ENCODE measurements at places on chromosomes 12 and 14.

GRCh38 chr12:22082190-22082701, 36.2 kb downstream of the CMAS start:
- DNase-seq, result no peak

- DNase-seq, result no peak
These were observed at the start of gene WIF1 for GRCh38 chr12:65121049-65121955. TSS of gene WIF1 (minus strand) at chr12:65121305. CDS start at chr12:65121191, 114 bp downstream.

- no peak for DNase-seq
These were observed 381.9 kb downstream of the SLC16A7 start for GRCh38 chr12:59977779-59978178.

DNA sequence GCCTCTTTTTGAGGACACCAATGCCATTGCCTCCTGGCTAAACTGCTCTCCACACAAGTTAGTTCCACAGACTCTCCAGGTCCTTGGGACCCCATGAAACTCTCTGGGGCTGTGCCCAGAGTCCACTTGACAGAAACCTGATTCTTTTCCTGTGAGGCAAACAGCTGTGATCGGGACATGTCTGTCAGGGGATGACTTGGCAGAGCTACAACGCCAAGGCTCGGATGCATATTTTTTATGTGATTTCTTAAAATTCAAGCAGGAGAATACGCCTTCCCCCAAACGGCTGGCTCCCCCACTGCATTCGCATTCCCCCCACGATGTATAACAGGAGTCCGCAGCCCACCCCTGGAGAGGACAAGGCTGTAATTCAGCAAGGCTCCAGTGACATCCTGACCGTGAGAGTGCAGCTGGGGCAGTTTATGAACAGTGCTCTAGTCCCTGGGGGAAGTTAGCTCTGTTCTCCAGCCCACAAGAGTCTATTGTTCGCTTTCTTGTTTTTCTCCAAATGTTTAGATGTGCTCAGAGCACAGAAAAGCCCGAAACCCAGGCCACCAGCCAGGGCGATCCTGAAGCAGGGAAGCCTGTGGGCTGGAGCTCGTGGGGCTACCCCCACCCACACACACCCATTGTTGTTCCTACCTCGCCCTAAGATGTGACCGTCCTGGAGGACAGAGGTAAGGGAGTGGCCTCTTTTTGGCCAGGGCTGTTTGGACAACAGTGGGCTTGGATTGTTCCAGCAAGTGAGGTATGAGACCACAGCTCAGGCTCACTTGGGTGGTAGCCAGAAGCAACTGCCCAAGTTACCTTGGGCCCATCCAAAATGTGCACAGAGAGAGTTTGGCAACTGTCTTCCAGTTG, 159.5 kb downstream of the ZFP36L1 start:
- DNase-seq, result no peak

- no peak for DNase-seq
These were observed 227.1 kb upstream of the DDHD1 start for GRCh38 chr14:53380052-53380866.

- DNase-seq, result no peak
These were observed 26.2 kb downstream of the C2CD5 start for GRCh38 chr12:22518060-22518719.

GRCh38 chr14:55047301-55048053, 4.0 kb upstream of the MAPK1IP1L start:
- DNase-seq, result no peak

DNA sequence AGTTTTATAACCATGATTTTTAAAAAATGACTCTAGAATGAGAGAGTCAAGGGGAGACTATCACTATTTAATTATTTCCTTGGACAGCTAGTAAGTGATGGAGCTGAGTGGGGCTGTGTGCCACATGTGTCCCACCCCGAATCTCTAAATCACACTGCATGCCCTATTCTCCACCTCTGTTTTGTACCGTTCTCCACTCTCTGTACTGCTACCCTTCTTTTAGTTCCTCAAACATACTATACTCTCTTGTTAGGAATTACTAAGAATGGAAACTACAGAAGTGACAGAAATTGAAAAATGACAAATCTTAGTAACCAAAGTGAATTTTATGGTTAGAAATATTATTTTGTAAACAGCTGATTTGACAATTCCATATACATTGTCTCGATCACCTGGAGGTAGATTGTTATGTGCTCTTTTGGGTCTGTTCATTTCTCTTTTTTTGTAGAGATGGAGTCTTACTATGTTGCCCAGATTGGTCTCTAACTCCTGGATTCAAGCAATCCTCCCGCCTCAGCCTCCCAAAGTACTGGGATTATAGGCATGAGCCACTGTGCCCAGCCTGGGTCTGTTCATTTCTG, 35.9 kb downstream of the SLC11A2 start:
- DNase-seq, result no peak

- no peak for DNase-seq
These were observed 15.7 kb downstream of the UBE3B start for GRCh38 chr12:109493090-109493489.

GRCh38 chr12:67509666-67510386, 138.7 kb upstream of the DYRK2 start:
- DNase-seq, result no peak

GRCh38 chr12:108689314-108690190, 41.8 kb downstream of the CORO1C start:
- no peak for DNase-seq

DNA sequence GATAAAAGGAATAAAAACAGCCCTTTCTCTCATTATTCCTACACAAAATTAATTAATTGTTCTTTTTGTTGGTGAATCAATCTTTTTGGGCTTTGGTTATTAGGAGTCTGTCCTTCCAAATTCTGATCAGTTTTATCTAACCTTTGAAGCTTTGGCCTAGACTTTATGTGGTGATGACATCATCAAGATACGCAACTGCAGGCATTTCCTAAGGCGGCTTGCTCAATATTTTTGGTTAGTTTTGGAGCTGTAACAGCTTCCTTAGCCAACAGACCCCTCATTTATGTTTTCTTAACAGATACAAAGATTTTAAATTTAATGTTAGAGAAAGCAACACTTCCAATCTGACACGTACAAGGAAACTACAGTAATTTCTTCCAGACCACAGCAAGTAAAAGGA, 87.8 kb upstream of the PDE3A start:
- DNase-seq, result no peak

DNA sequence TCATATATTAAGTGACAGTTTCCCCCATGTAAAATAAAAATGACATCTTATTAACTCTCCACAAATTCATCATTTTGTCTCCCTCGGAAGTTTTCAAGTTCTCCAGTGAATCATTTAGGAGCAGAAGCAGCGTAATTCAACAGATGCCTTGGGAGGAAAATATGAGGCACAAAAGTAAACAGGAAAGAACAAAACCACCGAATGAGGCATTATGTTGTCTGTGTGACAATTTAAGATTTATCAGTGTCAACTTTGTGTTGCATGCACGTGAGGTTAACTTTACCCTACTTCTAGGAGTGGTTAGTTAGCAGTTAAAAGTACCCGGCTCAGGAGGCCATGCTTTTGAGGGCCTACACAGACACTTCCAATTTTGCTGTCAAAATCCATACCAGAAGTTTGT, 258.6 kb downstream of the IPO8 start:
- no peak for DNase-seq

DNA sequence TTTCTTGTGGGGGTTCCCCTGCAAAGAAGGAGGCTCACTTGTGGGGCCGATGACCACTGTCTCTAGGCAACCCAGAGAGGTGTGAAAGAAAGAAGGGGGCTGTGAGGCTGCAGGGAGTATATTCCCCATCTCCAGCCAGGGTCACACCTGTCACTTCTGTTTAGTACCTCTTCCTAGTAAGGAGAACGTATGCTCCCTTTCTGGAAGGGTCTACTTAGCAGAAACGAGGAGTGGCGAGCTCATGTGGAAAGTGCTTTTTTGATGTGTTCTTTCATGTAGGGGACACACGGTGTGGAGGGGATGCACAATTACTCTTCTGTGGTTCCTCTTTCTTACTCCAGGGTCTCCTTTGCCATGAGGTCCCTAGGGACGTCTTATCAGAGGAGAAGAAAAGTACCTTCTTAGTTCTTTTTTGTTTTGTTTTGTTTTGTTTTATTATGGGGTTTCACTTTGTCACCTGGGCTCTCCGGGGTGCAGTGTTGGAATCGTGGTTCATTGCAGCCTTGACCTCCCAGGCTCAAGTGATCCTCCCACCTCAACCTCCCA, 58.3 kb downstream of the PRKCH start:
- DNase-seq, result no peak

- DNase-seq, result no peak
These were observed 128.4 kb downstream of the DAD1 start for GRCh38 chr14:22460461-22461195.

DNA sequence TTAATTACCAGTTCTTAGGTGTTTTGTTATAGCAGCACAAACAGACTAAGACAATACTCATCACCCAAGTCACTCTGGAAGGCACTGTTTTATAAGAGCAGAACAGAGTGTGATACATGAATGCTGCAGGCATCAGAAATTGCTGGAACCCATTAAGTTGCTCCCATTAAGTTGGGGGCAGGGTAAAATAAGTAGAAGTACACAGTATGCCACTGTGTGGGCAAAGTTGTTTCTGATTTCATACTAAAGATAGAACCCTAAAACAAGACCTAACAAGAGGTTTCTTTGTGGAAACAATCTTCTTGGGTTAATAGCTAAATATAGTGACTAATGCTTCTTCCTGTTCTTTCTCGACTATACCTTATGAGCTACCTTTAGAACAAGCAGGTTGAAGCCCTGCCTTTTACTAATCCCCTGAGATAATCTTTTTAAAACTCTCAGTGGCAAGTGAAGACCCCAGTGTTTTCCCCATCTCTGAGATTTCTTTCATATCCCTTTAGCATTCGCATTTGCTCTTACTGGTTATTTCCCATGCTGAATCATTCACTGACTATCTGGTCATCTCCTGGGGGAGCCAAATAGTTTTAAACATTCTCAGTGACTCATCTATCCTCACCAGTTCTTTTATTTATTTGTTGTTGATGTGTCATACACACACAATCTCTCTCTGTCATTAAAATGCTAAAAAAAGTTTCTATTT, 52.3 kb downstream of the SOCS2 start:
- DNase-seq, result no peak

DNA sequence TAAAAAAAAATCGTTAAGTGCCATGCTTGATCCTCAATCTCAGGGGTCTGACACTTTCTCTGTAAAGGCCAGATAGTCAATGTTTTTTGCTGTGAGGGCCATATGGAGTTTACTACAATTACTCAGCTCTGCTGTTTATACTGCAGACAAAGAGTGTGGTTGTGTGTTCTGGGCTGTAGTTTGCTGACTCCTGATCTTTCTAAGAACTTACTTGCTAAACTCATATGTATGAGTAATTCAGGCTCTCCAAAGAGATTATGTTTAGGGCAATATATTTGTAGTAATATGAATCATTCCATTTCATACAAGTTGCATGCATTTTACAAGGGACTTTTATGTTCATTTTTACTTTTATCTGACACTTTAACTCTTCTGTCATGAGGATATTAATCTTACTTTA, 188.2 kb downstream of the TMTC2 start:
- DNase-seq, result no peak

DNA sequence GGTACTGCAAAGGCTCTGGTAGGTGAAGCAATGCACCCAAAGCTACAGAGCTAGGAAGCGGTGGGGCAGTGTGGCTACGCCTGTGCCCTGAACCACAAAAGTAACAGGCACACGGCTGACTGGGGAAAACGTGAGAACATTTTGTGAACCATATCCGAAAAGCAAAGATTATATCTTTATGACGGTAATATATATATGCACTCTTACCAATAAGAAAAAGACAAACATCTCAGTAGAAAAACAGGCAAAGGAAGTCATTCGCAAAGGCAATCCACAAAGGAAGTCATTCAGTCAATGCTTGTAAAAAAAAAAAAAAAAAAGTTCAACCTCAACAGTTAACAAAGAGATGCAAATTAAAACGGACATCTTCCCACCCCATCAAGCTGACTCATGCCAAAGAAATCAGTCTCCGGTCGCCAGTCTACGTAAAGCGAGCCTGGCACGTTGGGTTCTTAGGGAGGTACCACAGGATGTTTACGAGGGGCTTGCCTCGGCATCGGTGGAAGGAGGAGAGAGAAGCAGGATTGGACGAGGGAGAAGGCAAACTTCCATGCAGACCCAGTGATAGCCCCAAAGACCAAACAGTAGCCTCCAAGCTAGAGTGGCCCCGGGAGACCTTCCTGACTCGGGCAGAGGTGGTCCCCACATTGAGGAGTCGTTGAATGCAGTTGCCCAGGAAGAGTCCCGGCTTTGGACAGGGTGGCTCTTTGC, 39.4 kb upstream of the PPP2R5C start:
- no peak for DNase-seq

GRCh38 chr12:122345042-122345441, 77.4 kb downstream of the CLIP1 start:
- no peak for DNase-seq

DNA sequence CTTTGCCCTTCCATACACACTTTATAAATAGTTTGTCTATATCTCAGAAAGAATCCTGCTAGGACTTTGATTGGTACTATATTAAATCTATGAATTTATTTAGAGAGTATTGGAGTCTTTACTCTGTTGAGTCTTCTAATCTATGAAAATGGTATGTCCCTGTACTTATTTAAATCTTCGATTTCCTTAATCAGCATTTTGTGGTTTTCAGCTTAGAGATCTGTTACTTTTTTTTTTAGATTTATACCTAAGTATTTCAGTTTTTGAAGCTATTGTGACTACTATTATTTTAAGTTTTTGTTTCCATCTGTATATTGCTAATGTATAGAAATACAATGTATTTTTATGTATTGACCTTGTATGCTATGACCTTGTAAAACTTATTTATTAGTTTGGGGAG, 13.4 kb upstream of the IFI27L2 start:
- DNase-seq, result no peak

DNA sequence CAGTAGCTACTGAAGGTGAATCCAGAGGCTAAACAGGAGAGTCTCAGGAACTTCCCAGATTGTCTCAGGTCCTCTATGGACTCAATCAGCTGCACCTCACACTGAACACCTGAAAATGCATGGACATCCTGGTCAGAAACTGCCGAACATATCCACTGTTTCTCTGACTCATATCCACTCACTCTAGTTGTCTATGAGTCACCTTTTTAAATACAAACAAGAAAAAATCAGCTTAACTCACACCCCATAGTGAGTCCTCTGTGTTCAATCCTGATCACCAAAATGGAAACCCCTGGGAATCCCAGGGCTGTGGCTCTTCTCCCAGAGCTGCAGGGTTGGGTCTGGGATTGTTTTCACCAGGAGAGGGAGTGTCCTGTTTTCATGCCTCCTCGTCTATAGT, 556.7 kb downstream of the TMEM121 start:
- no peak for DNase-seq

DNA sequence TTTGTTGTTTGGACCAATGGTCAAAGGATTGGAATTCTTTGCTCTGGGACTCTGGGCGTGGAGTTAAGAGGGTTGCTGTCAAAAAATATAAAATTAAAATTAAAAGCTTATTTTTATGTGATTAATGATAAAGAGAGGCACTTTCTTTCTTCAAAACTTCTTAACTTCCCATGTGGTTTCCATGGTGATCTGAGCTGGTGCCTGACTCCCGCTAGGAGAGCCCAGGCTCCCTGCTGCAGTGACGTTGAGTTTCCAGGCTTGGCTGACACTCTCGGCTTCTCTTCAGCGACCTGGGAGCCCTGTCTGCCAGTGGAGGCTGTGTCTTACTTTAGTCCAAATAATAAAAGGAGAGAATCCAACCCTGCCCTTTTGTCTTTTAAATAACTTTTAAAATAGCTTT, 84.4 kb downstream of the GALC start:
- DNase-seq, result no peak

- no peak for DNase-seq
These were observed 118.3 kb downstream of the DAAM1 start for GRCh38 chr14:59306775-59307174.

All from esophagus squamous epithelium (tissue), 5 donors.